Choroid plexus epithelial cell (primary cell): ENCODE measurements at places on chromosomes 12 and 14.

GRCh38 chr12:1044199-1044598 is 53.2 kb downstream of the ERC1 start:
- peak; percentile 17 for DNase-seq

GRCh38 chr14:57875296-57875695 is 9.4 kb upstream of the SLC35F4 start:
- DNase-seq, result no peak

GRCh38 chr12:114901316-114901715 is 217.3 kb upstream of the TBX3 start:
- no peak for DNase-seq

DNA sequence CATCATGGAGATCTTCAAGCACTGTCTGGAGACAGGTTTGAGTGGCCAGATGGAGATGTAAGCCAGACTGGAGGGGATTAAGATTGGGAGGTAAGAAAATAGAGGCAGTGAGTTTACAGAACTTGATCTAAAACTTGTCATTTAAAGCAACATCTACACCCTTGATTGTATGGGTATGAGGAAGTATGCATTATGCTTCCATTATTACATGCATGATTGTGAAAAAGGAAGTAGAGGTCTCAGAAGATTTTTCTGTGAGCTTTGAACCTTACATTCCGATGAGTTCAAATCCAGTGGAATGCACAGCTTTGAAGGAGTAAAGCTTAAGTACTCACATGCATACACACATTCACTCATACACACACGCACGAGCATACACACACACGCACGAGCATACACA is 550.8 kb downstream of the MED13L start:
- DNase-seq, result no peak

- DNase-seq, result peak; percentile 55
Observed at GRCh38 chr12:120093592-120094355, 22.8 kb downstream of the RAB35 start.

DNA sequence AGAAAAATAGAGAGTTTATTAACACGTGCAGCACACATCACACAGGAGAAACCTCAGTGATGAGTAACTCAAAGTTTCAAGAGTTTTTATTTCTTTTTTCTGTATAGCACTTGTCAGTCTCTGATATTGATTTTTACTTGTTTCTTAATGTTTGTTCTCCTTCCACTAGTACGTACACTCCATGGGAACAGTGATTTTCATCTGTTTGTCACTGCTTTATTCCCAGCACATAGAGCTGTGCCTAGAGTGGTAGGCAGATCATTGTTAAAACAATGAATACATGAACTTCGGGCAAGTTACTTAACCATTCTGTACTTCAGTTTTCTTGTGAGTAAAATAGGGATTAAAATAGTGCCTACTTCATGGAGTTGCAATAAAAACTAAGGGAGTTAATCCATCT is 46.6 kb downstream of the ETV6 start:
- DNase-seq, result no peak
